Stimulated activated CD8-positive, alpha-beta memory T cell treated with anti-CD3 and anti-CD28 coated beads, Interleukin-2, amount 100 ng/mL, for 1 hour (primary cell): ENCODE measurements at places on chromosomes 5 and 9.

DNA sequence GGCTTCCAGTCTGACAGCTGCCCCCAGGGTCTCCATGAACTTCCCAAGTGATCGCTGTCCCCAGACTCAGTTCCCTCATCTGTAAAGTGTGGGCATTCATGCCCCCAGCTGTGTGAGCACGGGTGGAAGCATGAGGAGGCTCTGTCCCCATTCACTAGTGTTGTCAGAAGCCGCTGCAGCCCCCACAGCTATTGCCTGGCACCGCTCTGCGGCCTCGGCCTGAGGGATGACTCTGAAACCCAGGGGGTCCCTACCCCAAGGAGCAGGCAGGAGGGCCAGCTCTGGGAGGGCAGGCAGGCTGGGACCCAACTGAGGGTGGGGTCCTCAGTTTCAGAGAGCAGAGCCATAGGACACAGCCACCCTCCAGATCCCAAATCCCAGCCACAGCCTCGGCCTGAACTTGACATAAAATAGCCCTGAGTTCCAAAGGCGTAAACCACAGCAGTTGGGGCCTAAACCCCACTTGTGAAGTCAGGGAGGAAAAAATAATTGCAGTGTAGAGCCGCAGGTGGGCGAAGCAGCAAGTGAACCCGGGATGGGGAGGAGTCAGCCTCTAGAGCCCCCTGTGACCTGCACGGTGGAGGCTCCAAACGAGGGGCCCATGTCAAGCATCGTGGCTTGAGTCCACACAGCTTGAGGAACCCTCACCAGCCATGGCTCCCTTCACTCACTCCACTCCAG lies 66.0 kb upstream of the ADAMTS2 start:
- no peak for DNase-seq

DNA sequence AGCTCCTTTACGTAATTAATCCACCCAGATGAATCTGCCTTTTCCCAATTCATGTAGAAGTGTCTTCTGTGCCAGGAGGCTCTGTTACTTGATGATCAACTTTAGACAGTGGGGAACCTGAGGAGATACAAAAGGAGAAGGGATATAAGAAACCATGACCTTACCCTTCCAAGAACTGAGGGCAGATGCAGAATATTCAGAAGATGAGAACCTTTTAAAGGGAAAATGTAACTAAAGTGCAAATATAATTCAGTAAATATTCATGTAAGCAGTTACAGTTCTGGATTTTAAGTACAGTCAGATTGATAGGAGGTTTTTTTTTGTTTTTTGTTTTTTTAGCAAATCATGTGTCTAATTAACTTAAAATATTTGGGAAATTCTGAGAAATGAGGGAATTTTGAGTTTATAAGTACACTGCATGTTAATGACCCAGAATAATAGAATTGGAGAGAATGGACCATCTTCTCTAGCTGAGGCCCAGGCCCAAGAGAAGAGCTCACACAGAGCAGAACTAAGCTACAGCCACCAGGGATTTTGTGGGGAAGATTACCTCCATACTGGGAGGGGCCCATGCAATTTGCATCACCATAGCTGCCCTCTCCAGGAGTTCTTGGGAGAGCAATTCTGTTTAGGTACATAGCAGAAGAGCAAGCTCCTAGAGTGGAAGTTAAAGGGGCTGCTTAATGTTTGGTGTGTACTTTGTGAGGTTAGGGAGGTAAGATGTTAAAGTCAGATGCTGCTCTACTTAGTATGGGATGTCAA lies 61.5 kb downstream of the SV2C start:
- no peak for DNase-seq

GRCh38 chr9:113568571-113569321 lies 105.2 kb downstream of the RGS3 start:
- no peak for DNase-seq

- DNase-seq: no peak
Measured at GRCh38 chr5:150583541-150584225, 56.8 kb upstream of the SYNPO start.

DNA sequence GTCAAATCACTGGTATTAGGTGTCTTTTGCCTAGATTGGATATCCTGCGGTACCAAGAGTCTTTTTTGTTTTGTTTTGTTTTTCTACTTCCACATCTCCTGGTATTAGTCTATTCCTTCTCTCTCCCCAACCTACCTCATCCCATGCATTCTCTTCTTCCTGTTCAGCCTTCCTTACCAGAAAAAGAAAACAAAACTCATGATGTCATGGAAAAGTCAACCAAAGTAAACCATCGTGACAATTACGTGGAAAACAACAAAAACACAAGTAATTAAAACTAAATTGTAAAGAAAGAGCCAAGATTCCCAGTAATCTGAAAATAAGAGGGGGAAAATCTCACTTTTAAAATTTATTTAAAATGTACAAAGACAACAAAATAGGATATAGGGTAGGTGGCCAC lies 38.3 kb downstream of the TMEM167A start:
- DNase-seq: no peak

DNA sequence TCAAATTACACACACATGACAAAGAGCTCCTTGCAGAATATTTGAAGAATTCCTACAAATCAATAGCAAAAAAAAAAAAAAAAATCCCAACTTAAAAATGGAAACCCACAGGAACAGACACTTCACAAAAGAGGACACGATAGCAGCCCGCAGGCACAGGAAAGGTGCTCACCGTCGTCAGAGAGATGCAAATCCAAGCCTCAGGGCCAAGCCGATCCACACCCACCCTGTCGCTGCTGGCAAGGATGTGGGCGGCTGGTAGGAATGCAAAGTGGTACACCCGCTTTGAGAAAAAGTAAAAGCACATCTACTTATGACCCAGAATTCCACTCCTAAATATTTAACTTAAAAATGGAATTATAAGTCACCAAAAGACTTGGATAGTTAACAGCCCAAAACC lies 10.8 kb downstream of the LCN9 start:
- DNase-seq: no peak

DNA sequence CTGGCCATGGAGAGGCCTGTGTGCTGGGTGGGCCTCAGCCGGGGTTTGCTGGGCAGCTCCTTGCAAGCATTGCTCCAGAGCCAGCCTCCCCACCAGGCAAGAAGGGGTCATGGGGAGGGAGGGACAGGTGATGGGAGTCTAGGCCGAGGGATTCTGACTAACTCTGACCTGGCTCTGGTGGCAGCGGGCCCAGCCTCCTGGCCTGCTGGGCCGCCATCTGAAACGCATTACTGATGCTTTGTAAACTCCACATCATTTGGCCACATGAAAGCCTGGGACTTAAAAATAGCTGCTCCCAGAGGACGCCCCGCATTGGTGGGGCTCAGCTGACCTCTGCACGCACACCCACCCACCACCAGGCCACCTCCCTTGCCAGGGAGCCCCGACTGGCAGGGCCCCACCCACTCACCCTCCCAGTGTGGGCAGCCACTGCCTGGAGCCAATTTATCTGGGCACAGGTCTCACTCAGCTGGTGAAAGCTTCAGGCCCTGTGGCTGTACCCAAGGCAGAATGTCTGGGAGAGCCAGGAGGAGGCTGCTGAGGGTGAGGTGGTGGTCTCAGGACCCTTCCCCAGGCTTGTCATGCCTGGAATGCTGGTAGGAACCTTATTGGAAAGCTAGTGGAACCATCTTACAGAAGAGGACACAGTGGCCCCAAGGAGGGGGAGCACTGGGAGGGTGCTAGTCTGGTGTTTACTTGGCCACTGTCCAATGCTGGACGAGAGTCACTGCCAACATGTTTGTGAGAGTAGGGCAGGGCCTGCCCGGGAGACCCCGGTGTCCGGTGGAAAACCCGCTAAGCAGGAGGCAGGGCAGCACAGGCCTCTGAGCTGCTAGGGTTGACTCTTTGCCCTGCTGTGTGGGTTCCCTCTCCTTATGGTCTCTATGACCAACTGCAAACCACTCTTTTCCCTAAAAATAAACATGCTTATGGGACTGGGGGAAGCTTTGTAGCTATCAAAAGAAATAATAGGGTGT lies 10.8 kb downstream of the TCF7 start:
- DNase-seq: no peak

DNA sequence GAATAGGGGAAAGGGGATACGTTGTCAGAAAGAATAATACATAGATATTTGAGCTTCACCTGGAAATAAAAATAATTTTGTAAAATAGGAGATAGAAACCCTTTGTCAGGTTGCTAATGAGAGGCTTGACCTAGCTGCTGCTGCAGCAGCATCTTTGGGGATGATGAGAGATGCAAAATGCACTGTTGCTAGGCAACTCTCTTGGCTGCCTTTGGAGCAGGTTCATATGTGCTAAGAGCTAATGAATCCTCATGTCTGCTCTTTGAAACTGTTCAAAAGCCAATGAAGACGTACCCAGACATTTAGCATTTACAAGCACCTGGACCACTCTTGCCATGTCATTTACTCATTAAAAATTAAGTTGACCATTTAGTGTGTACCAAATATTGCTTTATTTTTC lies 121.7 kb downstream of the FOCAD start:
- DNase-seq: no peak

DNA sequence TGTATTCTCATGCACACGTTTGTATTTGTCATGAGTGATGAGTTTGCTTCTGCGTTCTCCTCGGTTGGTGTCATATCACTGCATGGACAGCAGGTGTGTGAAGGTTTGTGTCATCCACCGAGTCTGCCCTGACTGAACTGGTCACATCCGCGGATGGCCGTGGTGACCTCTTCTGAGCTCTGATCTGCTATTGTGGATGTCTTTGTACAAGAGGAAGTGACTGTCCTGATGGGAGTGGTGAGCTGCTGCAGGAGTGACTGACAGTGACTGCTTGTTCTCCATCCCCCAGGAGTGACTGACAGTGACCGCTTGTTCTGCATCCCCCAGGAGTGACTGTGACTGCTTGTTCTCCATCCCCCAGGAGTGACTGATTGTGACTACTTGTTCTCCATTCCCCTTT lies 69.9 kb downstream of the EHMT1 start:
- DNase-seq: no peak

DNA sequence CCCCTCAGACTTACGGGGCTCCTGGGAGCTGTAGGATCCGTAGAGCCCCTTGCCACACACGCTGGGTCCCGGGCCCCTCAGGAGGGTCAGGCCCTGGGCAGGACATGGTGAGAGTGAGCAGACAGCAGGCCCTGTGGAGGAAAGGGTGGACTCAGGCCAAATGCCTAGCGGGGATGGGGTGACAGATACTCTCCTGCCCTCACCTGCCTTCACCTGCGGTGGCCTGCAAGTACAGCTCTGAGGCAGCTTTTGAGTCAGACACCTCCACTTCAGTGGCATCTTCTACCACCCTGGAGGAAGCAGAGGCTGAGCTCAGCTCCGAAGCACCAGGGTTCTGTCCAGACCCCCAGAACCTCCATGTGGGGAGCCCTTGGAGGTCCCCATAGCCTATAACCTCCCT lies 26.2 kb downstream of the SLC35A4 start:
- no peak for DNase-seq

- DNase-seq: no peak
Measured at GRCh38 chr9:79736051-79736450, 164.3 kb downstream of the TLE4 start.

DNA sequence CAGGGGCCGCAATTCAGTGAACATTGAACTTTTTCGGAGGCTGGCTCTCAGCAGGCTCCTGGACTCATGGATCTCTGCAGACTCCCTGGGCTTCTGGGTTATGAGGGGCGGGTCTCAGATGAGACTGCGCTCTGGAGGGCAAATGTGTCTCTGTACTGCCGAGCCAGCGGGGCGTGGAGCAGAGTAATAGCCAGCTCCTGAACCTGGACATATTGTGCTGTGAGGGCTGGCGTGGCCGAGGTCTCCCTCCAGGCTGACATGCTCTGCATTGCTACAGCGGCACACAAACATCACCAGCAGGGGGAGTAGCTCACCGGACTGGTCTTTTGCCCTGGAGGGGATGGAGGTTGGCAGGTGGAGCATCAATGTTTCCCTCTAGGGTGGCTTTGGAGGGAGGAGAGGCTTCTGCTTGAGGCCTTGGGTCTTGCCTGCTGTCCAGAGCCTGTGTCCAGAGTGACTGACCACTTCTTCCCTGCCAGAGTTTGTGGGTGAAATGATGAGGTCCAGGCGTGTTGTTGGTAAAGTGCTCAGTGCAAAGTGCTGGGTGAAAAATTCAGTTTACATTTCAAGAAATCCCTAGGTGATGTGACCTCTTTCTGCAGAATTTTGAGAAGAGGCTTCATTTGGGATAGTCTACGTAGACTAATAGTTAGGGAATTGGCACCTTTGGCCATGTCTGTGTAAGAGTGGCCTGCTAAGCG lies 10.9 kb upstream of the GADD45G start:
- peak; percentile 28 for DNase-seq

DNA sequence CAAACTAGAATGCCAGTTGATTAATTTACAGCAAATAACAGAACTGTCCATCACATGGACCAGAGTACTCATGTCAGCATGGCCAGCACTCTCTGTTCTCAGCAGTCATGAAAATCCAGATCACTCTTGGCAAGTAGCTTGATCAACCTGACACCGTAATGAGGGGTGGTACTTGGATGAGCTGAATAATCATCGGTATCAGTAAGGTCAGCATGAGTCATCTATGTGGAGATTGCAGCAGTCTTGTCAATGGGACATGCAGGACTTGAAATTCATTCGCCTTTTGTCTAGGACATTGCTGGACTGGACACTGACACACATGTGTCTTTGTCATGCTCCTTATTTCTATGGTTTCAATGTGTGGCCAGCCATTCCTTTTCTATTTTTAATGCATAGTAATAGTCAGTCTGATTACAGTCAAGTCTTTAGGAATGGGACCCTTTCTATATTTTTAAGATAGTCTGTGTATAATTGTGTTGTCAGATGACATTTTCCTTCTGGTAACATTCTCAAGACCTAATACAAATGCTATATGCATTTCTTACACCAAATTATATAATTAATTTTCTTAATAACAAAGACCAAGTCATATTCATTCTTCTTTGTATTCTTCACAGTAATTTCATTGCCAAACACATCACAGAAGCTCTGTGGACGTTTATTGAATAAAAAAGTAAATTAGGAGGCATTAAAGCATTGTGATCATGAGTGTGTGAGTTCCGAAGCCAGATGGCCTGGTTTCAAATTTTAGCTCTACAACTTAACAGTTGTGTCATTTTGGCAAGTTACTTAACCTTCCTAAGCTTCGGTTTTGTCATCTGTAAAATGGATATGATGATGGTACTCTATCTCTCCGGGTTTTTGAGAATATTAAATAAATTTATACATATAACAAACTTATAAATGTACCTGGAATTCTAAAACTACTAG lies 57.4 kb downstream of the ADAMTSL1 start:
- no peak for DNase-seq

DNA sequence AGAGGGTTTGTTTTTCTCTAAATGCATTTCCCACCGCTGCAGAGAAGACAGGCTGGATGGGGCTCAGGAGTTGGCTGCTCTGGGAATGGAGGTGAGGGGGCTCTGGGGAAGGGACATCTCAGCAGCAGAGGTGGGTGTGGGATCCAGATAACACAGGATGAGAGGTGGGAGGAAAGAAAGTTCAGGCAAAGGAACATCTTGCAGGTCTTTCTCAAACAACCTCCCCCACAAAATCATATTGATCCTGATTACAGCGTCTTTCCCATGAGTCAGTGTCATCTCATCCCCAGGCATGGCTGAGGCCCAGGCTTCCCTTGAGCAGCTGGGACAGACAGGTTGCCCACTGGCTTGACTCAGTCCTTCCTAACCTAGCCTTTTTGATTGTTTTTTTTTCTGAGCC lies 11.3 kb upstream of the ACSL6 start:
- no peak for DNase-seq

DNA sequence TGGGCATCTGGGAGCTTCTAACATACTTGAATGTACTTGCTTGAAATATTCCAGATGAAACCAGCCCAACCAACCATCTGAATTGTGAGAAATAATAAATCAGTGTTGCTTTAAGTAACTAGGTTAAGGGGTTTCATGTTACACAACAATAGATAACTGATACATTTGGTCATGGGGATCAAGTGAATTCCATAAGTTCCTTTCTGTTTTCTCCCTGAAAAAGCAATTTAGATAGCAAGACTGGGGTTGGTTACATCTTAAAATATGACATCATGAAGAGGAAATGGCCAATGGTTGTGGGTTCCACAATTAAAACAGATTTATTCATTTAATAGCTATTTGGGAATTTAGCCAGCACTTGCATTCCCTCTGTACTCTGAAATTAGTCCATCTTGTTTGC lies 559.7 kb downstream of the TLR4 start:
- no peak for DNase-seq
